ENCODE measurements at places on chromosomes 2 and 18. TPM values are rescaled to one million over a fixed set of nuclear protein-coding genes. Genes with fewer than 3 reads are reported as not detected.

The RAD51AP2 gene
- polyA plus RNA-seq, result 0.13 TPM

The SPEG gene
- 142 TPM for polyA plus RNA-seq

The TMEM182 gene
- polyA plus RNA-seq, result 142 TPM

The SSB gene
- 103 TPM for polyA plus RNA-seq

The LIMS4 gene
- polyA plus RNA-seq, result 5.9 TPM

The ITPRID2 gene
- polyA plus RNA-seq, result 74.8 TPM

The TEX44 gene
- not detected for polyA plus RNA-seq

The CD8B2 gene
- not detected for polyA plus RNA-seq

The FBLN7 gene
- 11.2 TPM for polyA plus RNA-seq

The DSG3 gene
- not detected for polyA plus RNA-seq

All from muscle of back (tissue), 13 donors.